ENCODE measurements at places on chromosomes 13 and 19.

GRCh38 chr13:107348471-107348870, 780.5 kb upstream of the ARGLU1 start:
- DNase-seq, result no peak

DNA sequence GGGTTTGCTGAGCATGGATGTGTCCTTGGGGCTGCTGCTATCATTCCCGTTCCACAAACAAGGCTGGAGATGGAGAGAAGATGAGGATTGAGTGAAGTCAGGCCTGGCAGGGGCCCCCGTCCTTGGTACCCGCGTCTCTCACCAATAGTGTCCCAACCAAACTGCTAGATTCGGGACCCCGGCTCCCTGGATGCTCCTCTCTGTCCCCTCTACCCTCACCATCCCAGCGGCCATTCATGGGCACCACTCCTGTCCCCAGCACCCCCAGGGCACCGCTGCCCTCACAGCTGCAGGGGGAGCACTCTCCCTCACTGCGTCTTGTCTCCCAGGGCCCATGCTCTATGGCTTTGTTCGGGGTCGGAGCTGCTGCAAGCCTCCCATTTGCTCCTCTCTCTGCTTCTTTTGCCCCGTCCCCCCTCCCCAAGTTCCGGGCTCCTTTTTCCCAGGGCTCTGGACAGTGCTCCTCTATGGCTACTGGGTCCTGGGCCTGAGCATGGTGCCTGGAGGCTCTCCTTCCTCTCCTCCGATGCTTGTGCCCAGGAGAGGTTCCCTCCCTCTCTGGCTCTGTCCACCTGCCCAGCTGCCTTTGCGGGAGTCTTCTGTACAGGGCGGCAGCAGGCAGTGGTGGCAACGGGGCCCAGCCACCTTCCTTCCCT, 219.5 kb downstream of the TEX29 start:
- no peak for DNase-seq

GRCh38 chr13:98869408-98870090, 108.3 kb downstream of the DOCK9 start:
- DNase-seq, result peak; percentile 43

DNA sequence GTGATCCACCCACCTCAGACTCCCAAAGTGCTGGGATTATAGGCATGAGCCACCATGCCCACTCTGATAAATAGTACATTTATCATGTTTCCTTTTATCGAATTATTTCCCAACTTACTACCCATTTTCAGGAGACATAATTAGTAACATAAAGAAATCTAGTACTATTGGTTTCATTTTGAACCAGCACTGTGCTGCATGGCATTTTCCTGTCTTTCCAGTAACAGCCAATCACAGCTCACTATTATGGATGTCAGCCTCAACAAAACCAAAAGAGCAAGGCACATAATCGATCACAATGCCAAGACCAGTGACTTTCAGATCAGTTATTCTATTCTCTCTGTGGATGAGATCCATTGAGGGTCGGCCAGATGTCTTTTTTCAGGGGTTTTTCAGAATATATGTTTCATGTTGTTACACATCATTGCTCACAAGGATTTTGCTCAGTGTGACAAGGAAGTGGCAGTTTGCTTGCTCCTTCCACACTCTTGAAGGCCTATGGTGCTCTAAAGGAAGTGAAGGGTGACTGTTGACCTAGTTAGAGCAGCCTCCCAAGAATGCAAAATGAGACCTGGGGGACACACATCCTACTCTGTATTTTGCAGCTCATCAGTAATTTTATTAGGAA, 233.4 kb downstream of the KCNRG start:
- DNase-seq, result no peak

- DNase-seq, result no peak
Observed at GRCh38 chr13:94433055-94433961, 46.2 kb downstream of the DCT start.

DNA sequence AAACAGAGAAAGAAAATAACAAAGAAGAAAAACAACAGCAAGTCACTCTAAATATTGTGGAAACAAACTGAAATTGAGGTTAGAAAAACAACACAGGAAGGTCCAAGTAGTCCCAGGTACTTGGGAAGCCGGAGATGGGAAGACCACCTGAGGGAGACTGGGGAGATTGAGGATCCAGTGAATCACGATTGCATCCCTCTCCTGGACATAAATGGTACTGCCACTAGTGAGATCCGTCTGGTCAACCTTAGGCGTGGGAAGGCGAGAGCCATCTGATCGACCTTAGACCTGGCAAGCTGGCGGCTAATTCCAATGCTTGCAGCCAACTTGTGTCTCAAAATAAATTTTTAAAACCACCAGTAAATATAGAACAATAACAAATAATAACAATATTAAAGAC, 81.9 kb downstream of the ZNF726 start:
- DNase-seq, result no peak

DNA sequence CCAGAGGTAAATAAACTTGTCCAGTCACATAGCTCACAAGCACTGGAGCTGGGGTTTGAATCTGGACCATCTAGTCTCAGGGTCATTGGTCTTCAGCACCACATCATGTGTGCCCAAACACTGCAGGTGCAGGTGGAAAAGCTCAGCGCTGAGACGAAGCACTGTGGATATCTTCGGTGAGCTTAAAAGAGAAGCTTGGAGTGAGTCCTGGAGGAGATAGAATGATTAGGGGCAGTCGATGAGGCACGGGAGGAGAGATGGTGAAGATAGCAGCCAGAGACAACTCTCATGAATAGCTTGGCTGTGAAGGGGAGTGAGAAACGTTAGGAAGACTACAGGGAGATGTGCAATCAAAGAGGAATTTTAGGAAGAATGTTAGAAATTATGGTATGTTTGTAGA, 389.3 kb downstream of the FGF9 start:
- no peak for DNase-seq

GRCh38 chr19:49820125-49820524, 2.0 kb downstream of the MED25 start:
- no peak for DNase-seq

DNA sequence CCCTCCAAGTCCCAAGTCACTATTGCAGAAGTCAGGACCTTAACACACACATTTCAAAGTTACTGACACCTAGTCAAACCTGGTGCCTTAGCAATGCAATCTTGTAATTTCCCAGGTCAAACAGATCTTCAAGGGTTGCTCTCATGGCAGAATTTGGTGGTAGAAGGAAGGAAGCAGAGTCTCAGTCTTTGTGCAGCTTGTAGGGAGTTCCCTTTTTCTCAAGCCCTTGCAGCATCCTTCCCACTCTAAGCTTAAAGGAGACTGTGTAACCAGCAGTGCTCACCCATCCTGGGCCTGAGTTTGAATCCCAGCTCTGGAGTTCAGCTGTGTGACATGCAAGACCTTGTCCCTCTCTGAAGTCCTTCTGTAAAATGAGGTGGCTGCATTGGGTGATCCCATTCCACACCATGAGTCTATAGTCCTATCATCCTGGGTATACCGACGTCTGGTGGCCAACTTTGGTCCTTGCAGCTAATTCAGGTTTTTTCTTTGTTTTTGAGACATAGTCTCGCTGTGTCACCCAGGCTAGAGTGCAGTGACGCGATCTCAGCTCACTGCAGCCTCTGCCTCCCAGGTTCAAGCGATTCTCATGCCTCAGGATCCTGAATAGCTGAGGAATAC, 9.8 kb downstream of the SIGLEC10 start:
- peak; percentile 63 for DNase-seq

DNA sequence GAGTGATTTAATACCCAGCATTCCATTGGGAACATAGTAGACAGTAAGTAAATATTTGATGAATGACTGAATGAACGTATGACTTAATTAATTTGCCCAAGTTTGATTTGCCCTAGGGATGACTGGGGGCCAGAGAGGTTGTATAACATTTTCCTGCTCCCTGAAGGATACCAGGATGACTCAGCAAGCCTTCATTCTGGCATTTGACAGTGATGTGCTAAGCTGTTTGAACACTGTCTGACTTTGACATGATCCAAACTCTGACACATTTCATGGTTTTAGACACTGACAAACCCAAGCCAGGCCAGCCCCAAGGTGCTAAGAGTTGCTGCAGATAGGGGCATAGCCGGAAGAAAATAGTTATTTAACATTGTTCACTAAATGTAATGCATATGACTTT, 53.4 kb upstream of the KLF12 start:
- DNase-seq, result no peak

- peak; percentile 42 for DNase-seq
Observed at GRCh38 chr19:44512326-44513298, 12.3 kb upstream of the ZNF180 start.

DNA sequence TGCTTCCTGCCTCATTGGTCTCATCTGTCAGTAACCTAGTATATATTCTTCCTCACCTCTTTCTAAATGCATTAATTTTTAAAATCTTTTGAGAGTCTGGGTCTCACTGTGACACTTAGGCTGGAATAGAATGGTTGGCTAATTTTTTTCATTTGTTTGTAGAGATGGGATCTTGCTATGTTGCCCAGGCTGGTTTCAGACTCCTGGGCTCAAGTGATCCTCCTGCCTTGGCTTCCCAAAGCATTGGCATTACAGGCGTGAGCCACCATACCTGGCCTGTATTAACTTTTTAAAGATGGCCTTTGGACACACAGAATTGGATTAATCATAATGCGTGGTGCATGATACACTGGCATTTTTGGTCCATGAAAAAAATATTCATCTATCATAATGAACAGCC, 29.9 kb downstream of the SIPA1L3 start:
- no peak for DNase-seq

DNA sequence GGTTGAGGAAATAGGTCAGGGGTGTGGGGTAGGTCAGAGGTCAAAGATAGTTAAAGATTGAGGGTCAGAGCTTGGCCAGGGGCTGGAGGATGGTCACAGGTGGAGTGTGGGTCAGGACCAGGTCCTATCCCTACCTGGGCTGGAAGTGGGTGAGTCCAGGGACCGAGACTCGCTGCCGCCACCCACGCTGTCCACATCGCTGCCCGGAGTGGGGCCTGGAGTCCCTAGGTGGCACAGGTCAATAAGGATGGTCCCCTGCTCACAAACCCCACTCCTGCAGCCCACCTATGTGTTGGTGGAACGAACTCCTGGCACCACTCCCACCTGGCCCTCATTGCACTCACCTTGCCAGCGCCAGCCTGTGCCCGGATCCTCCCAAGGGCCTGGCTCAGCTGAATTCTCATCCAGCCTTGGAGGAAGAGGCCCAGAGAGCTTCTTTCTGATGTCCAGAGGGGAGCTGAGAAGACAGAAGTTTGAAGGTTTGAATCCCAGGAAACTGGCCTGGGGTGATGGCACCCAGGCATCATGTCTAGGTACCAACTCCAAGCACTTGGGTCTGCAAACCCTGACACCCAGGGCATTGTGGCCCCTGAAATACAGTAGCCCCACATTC, 6.8 kb downstream of the GMIP start:
- no peak for DNase-seq

DNA sequence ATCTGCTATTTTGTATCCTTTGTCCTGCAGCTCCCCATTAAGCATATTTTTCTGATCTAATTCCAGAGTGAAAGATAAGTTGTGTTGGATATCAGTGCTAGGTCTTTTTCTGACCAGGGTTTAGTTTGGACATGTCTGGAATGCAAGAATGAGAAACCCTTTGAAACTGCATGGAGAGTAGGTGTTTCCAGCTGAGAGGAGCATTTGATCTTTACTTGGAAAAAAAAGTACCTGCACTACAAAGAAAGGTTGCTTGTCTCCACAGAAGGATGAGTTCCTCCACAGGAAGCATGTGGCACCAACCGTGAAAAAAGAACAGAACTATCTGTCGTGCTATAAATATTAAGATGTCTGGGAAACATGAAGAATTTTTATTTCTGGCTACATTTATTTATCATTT, 36.6 kb upstream of the MED4 start:
- DNase-seq, result no peak

DNA sequence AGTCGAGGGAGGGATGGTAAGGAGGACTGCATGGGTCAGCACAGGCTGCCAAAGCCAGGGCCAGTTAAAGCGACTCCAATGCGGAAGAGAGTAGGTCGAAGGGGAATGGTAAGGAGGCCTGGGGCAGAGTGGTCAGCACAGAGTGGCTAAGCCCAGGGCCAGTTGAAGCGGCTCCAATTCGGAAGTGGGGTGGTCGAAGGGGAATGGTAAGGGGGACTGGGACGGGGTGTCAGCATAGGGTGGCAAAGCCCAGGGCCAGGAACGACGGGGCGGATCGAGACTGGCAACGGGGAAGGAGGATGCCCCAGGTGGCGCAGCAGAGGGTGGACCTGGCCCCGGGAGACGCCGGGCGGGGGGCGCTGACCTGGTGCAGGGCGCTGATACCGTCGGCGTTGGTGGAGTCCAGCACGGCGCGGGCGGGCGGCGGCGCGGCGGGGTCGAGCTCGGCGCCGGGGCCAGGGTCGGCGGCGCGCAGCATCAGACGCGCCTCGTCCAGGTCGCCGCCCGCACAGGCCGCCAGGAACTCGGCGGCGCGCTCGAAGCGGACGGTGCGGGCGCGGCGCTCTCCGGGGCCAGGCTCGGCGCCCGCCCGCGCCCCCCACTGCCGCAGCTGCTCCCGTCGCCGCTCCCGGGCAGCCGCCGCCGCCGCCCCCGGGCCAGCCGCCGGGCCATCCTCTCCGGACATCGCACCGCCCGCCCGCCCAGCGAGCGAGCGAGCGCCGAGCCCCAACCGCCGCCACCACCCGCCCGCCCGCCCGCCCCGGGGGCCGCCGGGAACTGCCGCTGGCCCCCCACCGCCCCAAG, at the start of gene PPP1R12C:
TSS of gene PPP1R12C (minus strand) at position 779 of the 804 bp plus-strand sequence. CDS start at position 685, 94 bp downstream.
- DNase-seq, result no peak

GRCh38 chr13:111121506-111121905, 6.4 kb downstream of the ARHGEF7 start:
- DNase-seq, result no peak

Measured in GM13976 (cell line).